ENCODE measurements at places on chromosomes 5 and 9.

- no peak for DNase-seq
These were observed 538.2 kb downstream of the CCDC171 start for GRCh38 chr9:16090907-16091629.

DNA sequence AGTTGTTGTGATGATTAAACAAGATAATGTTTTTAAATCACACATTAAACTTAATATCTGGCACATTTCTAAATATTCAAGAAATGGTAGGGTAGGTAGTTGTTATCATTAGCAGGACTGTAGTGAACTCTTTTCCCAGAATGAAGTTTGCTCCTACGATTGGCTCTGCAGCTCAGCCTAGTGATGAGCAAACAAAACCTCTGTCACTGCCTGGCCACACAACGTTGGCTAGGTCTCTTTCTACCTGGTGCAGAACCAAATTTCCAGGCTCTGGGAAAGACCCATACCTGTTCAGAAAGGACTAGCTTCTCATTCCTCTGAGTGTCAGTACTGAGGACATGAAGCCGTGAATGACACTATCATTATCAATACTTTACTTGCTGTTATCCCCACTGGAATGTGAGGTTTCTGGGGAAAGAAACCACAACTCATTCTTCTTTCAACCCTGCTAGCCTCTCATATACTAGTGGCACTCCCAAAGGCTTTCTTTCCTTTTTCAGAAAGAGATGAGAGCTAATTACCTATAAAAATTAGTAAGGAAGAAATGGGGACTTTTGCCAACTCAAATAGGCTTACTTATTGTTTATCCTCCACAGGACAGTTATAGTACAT, 219.3 kb upstream of the TRIM32 start:
- no peak for DNase-seq

DNA sequence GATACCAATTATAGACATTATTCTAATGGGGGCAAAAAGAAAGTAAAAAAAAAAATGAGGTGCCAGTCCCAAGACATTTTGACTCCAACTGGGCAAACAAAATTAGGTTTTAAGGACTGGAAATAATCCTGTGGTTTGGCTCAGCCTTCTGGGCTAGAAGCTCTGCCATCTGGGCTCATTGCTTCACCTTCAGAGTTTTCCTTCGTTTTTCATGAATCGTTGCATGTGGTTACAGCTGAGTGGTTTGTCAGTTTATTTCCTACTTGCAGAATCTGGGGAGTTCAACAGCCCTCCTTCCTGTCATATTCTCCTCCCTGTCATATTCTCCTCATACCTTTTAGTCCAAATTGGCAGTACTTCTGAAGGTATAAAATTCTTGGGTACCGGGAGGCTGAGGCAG, 12.0 kb downstream of the UGT3A2 start:
- no peak for DNase-seq

DNA sequence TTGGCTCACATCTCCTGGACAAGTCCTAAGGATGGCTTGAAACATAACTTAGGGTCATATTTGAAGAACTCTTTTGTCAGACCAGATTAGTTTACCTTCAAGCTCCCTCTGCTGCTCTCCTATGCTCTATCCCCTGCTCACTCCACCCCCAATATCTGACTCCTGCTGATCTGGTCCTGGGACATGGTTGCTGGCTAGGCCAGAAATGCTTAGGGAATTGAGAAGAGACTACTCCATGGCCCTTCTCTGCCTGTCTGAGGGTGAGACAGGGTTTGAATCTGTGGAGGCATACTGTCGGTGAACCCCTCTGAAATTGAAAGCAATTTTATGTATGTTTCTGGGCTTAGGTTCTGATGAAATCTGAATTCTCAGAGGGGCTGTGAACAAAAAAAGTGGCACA, 3.3 kb downstream of the OTULIN start:
- no peak for DNase-seq

DNA sequence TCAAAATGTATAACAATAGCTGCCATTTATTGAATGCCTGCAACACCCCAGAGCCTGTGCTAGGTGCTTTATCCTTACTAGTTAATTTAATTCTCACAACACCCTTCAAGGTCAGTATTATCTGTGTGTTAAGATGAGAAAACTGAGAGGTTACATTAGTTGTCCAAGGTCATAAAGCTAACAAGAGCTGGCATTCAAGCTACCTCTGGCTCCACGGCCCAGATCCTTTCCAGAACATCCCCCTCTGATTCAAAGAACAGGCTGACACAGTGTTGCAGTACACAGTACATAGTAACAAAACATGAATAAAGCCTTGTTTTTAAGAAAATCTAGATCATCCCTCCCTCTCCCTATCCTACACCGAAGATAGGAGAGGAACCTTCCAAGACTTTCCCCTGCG, 9.4 kb upstream of the FRMPD1 start:
- DNase-seq = no peak

DNA sequence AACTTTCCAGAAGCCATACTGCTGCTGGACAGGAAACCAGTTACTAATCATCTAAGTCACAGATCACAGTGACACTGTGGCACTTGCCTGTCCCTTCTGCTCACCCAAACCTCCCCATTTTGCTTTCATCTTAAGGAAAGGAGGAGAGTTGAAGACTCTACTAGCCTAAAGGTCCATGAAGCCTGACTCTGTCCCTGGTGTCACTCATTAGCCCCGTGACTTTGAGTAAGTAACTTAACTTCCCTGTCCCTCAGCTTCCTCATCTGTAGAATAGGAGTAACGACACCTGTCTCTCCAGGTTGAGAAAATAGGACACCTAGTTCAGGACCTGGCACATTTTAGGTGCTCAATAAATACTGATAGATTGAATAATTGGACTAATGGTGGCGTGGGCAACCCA, 536 bp upstream of the SLC6A7 start:
- no peak for DNase-seq

GRCh38 chr9:6121707-6122106, 93.9 kb upstream of the IL33 start:
- no peak for DNase-seq

DNA sequence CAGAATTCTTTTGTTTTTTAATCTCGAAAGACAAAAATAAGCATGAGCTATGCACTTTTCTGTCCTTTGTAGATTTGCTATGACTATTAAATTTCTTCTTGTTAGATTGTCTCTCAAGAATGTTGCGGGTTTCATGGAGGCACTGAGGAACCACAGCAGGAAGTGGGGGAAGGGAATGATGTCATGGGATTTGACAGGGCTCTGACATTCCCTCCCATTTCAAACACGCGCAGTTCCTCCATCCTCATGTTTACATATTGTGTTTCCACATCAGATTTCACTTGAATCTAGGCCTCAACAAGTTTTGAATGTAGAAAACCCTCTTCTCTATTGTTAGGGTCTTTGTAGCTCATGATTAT, 154.8 kb downstream of the PALM2AKAP2 start:
- no peak for DNase-seq

GRCh38 chr9:42388846-42389245, 205.4 kb downstream of the SPATA31A6 start:
- DNase-seq = no peak

DNA sequence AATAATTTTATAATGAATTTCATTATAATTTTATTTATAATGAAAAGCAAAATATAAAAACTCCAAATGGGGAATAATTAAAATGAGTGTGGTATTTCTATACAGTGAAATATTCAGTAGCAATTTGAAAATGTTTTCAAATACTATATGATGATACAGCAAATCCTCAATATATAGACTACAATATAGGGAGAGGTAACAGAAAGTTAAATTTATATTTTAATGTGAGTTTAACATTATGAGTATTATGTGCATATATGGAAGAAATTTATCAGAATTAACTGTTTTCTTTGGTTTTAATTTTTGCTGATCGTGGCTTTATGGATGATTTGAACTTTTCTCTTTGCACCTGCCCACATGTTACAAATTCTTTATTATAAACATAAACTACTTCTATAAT, 500.9 kb upstream of the ARRDC3 start:
- DNase-seq = no peak

DNA sequence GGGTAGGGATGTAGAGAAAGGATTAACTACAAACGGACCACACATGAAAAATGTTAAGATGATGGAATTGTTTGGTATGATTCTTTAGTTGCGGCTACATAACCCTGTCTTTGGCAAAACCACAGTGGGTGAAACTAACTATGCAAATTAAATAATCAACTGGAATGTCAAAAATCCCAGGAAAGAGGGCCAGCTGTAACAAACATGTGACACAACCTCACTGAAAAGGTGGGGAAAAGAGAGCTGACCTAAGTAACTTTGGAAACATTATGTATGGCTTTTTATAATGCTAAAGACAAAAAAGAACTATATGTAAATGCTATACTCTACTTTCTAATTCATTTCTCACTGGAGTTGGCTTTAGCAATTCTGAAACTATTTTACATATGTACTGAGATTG, 252.0 kb downstream of the MRPS30 start:
- DNase-seq = no peak

- no peak for DNase-seq
These were observed 29.4 kb upstream of the GDA start for GRCh38 chr9:72119853-72120252.

DNA sequence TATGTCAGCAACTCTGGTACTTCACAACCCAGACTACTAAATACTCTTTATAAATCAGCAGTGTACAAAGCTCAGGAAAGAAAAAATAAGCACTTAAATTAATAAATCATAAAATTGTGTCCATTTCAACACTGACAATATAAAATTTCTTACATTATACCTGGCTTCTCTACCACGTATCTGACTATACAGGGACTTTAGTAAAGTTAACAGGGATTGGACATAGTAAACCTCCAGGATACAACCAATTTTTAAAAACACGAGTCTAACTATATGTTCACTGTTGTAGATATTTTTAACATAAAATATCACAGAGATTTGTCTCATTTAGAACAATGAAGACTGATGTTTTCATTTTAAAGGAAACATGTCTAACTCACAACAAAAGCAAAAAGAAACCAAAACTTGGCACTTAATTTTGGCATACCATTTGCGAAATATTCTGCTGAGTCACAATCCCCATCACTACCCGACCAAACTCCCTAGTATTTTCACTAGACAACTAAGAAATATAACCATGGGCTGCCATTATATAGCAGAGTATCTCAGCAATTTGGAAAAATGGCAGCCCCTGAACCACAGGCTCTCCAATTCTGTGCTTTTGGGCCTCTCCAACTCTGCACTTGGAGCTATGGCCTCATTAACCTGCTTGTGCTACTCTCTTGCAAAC, 14.4 kb downstream of the FAM169A start:
- DNase-seq = no peak

GRCh38 chr9:137638680-137639079, 19.9 kb downstream of the EHMT1 start:
- DNase-seq = no peak

- no peak for DNase-seq
These were observed 75.0 kb upstream of the SAP30L start for GRCh38 chr5:154370813-154371212.

- DNase-seq = peak; percentile 39
These were observed 3.6 kb upstream of the B4GALT1 start for GRCh38 chr9:33170464-33171415.

DNA sequence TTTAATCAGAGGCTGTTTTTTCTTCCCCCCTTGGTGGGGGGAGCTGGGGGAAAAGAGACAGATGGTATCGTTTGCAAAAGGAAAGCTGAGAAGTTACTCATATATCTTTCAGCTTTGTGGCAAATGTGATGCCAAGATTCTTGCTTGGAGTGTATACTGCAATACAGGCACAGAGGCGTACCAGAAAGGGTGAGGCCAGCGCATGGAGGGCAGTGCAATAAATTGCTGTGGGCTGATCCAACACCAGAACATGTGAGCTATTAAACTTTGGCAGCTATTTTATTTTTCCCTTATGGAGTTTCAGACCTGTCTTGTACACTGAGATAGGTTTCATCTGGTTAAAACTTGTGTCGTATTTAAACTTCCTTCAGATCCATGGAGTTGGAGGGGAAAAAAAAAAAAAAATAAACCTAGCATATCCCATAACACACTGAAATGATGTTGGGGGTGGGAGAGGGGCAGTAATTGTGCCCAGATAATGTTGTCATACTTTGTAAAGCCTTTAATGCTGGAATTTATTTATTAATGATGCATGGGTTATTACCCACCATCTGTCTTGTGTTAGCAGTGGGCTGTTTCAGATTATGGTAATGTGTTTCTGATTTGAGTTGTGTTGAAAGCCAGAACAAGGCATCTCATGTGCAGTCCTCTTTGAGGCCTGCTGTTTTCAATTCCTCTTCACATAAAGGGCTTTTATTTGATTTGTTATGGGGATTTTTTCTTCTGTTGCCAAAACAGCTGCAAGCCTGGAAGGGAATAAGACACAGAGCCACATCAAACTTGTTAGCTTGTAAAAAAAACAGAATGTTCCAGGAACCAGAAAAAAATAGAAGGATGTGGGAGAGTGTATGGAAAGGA, 891.3 kb downstream of the TLE1 start:
- DNase-seq = no peak

DNA sequence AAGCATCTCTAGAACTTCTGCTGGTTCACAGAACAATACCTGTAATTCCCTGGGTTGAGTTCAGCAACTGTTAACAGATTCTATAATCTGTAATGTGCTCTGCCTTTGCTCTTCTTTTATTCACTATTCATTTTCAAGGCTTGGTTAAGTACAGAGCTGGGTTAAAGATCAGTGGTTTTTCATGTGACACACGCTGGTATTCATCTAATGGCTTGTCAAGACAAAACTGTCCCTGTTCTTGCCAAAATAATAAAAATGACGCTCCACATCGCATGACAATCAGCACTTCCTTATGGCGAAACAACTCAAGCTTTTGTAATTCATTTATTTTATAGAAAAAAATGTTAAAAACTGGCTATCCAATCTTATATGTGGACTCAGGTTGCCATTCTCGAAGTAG, 137.9 kb downstream of the BNC2 start:
- no peak for DNase-seq

DNA sequence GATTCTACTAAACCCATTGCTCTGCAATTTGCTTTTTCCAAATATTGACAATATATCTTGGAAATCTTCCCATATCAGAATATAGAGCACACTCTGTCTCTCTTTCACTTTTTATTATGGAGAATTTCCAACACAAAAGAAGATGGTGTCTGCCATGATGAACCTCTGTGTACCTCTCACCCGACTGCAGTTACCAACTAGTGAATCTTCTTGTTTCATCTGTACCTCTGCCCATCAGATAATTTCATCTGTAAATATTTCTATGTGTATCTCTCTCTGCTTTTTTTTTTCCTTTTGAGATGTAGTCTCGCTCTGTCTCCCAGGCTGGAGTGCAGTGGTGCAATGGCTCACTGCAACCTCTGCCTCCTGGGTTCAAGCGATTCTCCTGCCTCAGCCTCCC, 62.8 kb downstream of the NTNG2 start:
- no peak for DNase-seq

- no peak for DNase-seq
These were observed 48.4 kb downstream of the GPR21 start for GRCh38 chr9:123081824-123082223.

GRCh38 chr5:34499001-34499734, 157.0 kb upstream of the RAI14 start:
- DNase-seq = no peak

DNA sequence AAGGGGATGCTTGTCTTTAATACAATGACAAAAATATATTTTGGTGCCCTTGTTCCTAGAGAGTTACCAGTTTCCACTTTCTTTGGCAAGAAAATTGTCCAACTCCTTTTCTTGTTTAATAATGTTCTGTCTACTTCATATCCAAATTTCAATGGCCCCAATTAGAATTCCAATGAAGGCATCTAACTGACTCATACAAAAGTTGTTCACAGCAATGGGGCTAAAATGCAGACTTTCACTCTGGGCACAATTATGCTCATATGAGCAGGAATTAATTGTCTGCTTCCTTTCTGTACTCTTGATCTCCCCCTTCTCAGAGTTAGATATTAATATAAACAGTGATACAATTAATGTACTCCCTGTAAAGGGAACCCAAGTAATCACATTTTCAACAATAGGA, 42.1 kb upstream of the ZNF622 start:
- DNase-seq = no peak
